ENCODE measurements at places on chromosomes 16 and 17.

GRCh38 chr17:67569015-67569451 lies 148.7 kb upstream of the NOL11 start:
- no peak for DNase-seq

DNA sequence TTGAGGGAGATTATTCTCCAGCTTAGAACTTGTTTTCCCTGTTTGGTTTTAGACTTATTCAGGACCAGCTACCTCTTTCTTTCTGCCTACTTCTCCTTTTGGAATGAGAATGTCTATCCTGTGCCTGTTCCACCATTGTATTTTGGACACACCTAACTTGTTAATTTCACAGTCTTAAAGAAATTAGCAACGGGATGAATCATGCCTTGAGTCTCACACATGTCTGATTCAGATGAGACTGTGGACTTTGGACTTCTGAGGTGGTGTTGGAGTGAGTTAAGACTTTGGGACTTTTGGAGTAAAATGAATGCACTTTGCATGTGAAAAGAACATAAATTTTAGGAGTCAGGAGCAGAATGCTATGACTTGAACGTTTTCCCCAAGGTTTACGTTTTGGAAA lies 581.4 kb downstream of the CDH11 start:
- no peak for DNase-seq

DNA sequence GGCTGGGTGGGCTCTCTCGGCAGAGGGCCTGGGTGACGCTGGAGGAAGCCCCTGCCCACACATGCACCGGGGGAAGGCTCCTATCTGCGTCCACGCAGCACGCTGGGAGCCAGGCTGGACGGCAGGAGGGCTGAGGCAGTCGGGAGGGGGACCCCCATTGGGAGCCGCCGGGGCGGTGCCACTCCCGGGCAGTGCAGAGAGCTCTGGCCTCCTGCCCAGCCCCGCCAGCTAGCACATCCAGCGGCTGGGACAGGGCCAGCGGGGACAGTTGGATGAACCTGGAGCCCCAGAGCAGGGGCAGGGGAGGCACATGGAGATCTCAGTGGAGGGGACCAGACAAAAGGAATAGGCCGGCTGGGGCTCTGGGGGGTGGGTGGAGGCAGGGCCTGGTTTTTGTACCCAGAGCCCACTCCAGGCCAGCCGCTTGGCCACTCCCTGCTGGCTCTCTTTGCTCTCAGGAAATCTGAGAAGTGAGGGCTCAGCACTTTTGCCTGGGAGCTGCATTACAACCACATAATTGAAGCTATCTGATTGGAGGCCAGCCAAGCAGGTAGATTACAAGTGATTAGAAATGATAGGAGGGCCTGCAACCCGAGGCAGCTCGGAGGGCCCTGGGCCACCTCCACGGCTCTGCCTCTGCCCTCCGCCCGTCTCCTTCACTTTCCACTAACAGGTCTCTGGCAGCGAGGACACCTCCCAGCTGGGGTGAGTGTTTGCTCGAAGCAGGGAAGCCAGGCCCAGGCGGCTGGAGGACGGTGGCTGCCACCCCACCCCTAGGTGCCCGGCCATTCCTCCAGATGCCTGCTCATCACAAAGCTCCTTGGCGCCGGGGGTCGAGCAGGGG lies 40.1 kb downstream of the ENGASE start:
- DNase-seq = peak; percentile 48

- no peak for DNase-seq
Measured at GRCh38 chr16:11159282-11159681, 96.7 kb downstream of the SOCS1 start.

GRCh38 chr17:1720856-1721386 lies 3.6 kb upstream of the WDR81 start:
- DNase-seq = peak; percentile 17

DNA sequence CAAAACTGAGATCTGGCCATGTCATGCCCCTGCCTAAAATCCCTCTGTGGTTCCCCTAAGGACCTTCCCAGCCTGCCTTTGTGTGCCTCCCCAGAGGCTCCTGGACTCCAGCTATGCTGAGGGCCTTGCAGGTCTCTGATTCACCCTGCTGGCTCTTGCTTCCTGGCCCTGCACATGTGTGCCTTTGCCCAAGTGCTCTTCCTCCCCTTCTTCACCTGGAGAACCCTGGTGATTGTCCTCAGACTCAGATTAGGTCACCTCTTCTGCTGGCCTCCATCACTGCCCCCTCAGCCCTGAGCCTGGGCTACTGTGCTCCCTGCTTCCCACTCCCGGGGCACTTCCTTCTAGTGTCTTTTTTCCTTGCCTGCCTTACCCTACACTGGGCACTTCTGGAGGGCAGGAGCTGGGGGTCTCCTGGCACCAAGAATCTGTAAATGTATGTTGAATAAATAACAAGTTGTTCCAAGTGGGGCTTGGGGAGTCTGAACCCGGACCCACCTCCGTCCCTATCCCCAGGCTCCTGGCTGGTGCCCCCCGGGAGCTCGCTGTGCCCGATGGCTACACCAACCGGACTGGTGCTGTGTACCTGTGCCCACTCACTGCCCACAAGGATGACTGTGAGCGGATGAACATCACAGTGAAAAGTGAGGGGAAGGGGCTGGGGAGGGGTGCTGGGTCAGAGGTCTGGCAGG lies 7.8 kb downstream of the ITGA3 start:
- DNase-seq = no peak

GRCh38 chr16:60061396-60061795 lies 1327.3 kb upstream of the GOT2 start:
- no peak for DNase-seq

DNA sequence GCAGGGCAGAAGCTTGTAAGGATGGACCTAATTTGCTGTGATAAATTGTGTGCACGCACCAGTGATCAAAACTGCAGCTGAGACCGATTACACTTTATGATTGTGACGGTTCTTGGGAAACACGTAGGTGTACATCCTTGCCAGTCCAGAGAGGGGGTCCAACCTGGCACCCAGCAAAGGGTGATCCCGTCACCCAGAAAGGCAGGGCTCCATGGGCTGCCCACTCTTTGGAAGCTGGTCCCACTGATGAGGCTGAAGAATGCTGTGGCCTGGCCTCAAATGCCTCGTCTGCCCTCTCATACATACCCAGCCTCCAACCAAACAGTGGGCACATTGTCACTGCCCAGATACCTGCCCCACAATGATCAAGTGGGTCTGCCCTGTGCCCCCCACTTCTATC lies 132.0 kb downstream of the C16orf78 start:
- no peak for DNase-seq

- no peak for DNase-seq
Measured at GRCh38 chr17:81143200-81143527, 22.1 kb upstream of the PVALEF start.

DNA sequence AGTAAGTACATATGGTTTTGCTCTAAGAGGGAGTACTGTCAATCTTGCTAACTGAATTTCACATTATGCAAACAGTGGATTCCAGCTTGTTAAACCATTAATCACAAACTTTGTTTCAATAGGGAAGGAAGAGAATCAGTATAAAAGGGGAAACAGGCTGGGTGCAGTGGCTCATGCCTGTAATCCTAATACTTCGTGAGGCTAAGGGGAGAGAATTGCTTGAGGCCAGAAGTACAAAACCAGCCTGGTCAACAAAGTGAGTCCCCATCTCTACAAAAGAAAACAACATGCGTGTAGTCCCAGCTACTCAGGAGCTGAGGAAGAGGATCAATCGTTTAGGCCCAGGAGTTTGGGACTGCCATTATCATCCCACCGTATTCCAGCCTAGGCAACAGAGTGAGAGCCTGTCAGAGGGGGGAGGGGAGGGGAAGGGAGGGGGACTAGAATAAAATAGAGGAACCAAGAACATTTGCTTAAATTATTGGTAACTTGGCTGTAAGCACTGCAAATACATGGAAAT lies 65.7 kb downstream of the FBXL20 start:
- DNase-seq = no peak

DNA sequence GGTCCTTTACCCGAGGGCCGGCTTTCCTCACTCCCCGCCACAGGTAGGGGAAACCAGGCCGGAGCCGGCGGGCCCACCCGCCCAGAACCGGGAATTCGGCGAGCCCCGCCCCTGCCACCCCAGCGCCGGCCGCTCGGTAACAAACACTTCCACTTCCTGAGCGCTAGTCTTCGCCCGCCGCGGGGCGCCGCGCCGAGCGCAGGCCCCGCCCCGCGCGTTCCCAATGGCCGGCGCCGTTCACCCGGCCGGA lies 224 bp upstream of the NHERF1 start:
- no peak for DNase-seq

DNA sequence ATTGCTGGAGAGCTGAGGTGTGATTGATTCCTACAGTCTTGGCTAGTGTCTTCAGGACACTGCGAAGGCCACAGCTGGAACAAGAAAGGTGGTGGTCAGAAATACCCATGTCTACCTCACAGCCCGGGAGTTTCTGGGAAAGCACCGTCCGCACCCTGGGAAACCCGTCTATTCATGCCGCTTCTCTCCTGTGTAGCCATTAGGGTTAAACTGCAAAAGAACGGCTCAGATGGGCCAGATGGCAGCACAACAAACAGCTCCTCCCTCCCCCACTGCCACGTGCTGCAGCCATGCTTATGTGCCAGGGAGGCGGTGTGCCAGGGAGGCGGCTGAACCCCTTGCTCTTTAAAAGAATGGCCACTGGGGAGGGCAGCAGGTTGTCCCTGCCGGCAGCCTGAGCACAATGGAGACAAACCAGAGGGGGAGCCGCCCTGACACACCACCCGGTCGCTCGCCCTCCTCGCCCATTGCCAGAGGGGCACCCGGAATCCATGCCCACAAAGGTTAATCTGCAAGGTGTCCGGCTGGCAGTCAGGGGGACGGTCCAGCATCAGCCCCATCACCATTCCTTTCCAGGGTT lies 65.2 kb downstream of the CYTH1 start:
- DNase-seq = peak; percentile 89

DNA sequence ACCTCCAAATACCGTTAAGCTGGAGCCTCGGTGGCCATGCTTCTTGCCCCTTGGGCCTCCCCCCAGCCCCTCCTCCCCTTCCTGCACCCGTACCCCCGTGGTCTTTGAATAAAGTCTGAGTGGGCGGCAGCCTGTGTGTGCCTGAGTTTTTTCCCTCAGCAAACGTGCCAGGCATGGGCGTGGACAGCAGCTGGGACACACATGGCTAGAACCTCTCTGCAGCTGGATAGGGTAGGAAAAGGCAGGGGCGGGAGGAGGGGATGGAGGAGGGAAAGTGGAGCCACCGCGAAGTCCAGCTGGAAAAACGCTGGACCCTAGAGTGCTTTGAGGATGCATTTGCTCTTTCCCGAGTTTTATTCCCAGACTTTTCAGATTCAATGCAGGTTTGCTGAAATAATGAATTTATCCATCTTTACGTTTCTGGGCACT lies 928 bp downstream of the HBA1 start:
- DNase-seq = no peak

- no peak for DNase-seq
Measured at GRCh38 chr17:33667671-33668070, 374.6 kb upstream of the ASIC2 start.

GRCh38 chr16:81996664-81997509 lies 14.4 kb downstream of the SDR42E1 start:
- DNase-seq = no peak

DNA sequence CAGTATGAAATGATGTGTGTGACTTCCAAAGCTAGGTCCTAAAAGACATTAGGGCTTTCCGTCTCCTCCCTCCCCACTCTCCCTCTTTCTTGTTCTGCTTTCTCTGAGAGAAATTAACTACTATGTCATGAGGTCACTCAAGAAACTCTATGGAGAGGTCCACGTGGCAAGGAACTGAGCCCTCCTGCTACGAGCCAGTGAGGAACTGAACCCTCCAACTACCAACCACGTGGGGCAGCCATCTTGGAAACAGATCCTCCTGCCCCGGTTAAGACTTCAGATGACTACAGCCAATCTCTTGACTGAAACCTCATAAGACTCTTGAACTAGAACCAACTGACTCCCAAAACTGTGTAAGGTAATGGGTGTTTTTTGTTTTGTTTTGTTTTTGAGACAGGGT lies 4.2 kb upstream of the ALOX15 start:
- DNase-seq = no peak

DNA sequence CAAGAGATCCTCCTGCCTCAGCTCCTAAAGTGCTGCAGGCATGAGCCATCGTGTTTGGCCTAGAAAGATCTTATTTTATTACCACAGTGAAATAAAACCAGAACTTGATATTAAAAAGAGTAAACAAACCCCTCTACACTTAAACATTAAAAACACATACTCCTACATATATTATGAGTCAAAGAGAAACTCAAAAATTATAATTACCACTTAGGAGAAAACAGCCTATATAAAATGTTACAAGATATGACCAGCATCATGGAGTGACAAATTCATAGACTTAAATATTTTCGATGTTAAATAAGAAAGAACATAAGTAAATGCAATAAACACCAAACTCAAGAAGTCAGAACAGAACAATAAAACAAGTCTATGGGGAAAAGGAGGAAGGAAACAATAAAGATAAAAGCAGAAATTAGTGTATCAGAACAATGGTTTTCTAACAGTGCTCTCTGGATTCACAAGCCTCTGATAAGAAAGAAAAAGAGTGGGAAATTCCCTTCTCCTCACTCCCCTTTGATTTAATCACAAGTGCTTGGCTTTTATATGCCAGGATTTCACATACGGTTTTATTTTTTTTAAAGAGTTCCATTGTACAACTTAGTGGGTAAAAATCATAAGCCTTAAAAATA lies 23.0 kb downstream of the SKAP1 start:
- no peak for DNase-seq

DNA sequence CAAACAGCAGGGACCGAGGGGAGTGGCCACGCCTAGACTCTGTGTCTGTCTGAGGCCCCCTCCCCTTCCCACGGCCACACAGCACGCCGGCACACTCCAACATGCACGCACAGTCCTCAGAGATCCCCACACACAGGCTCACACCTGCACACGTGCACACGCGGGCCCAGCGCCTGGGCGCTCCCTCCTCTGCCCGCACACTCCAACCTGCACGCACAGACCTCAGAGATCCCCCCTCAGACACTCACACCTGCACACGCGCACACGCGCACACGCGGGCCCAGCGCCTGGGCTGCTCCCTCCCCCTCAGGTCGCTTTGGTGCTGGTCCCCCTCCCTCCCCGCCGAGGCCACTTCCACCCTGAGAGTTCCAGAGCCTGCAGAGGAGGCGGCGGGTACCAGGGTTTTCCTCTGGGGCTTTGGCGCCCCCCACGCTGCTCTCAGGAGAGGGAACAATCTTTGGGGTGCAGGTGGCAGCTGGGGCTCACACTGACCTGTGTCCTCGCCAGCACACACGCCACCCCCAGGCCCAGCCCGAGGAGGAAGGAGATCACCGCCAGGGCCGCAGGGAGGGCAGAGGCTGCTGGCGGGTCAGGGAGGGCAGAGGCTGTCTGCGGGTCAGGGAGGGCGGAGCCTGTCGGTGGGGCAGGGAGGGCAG lies 1.6 kb downstream of the CD7 start:
- DNase-seq = no peak

DNA sequence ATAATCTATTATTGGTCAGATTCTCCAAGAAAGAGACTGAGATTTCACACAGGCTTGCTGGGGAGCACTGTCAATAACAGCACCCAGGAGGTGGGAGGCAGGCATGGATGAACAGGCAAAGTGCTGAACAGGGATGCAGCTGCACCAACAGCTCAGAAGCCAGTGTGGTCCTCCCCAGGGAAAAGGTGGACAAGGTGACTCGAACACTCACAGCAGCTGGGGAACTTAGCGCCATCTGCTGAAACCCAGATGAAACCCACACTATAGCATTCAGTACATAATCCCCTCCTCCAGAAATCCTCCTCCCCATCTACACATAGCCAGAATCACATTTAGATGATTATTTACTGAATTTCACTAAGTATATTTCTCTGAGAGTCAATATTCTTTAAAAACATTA lies 255.2 kb upstream of the WSB1 start:
- no peak for DNase-seq

GRCh38 chr16:3085868-3086595 lies 13.1 kb downstream of the ZSCAN10 start:
- DNase-seq = no peak
